HFFc6 (cell line): ENCODE measurements at places on chromosomes 11 and 22. TPM values are rescaled to one million over a fixed set of nuclear protein-coding genes. Genes with fewer than 3 reads are reported as not detected.

SCT gene
- not detected in 3 replicates for total RNA-seq

MRGPRX3 gene
- not detected in 3 replicates for total RNA-seq

- no peak for DNase-seq
Measured at GRCh38 chr11:64712430-64713015, 10.5 kb downstream of the NRXN2 start.

RCN1 gene
- 237 to 294 TPM (median 278 TPM) in 3 replicates for total RNA-seq

- DNase-seq: no peak
Measured at GRCh38 chr22:49427341-49427740, 400.3 kb downstream of the BRD1 start.

- no peak for DNase-seq
Measured at GRCh38 chr11:92794783-92795182, 174.7 kb upstream of the MTNR1B start.

- no peak for DNase-seq
Measured at GRCh38 chr22:27533105-27533745, 268.3 kb downstream of the MN1 start.

GRCh38 chr11:123181075-123181474, 14.0 kb downstream of the CLMP start:
- no peak for DNase-seq

GRCh38 chr22:32245042-32245441, 10.1 kb downstream of the SLC5A4 start:
- DNase-seq: no peak

CCDC83 gene
- total RNA-seq: not detected in 3 replicates

GRCh38 chr11:68370211-68371111, 58.1 kb downstream of the LRP5 start:
- DNase-seq: no peak

APLNR gene
- not detected in 3 replicates for total RNA-seq

GRCh38 chr11:11993839-11994238, 14.6 kb downstream of the DKK3 start:
- peak; percentile 88 for DNase-seq

- DNase-seq: no peak
Measured at GRCh38 chr22:48717076-48717810, 1110.4 kb downstream of the BRD1 start.

OR51A4 gene
- not detected in 3 replicates for total RNA-seq

OR51A7 gene
- total RNA-seq: not detected in 3 replicates

GRCh38 chr22:45968003-45968650, 8.8 kb downstream of the WNT7B start:
- no peak for DNase-seq

- no peak for DNase-seq
Measured at GRCh38 chr11:19958204-19958603, 202.1 kb downstream of the DBX1 start.

- DNase-seq: no peak
Measured at GRCh38 chr11:63609971-63610580, 4.2 kb downstream of the PLAAT3 start.

- no peak for DNase-seq
Measured at GRCh38 chr11:70528794-70529580, 130.7 kb downstream of the CTTN start.

NOX4 gene
- 3.1 to 7.0 TPM (median 5.4 TPM) in 3 replicates for total RNA-seq

C11orf91 gene
- 0.39 to 0.59 TPM in 2 of 3 replicates, not detected in the other for total RNA-seq

HTR3A gene
- total RNA-seq: not detected in 3 replicates

- no peak for DNase-seq
Measured at GRCh38 chr22:29702931-29703501, 16.8 kb upstream of the CABP7 start.

- peak; percentile 38 for DNase-seq
Measured at GRCh38 chr11:1652771-1653540, 23.4 kb downstream of the KRTAP5-5 start.
